ENCODE measurements at places on chromosomes 2 and 18.
A peak's percentile ranks its signal among the peaks of the same experiment; 100 is the strongest.

DNA sequence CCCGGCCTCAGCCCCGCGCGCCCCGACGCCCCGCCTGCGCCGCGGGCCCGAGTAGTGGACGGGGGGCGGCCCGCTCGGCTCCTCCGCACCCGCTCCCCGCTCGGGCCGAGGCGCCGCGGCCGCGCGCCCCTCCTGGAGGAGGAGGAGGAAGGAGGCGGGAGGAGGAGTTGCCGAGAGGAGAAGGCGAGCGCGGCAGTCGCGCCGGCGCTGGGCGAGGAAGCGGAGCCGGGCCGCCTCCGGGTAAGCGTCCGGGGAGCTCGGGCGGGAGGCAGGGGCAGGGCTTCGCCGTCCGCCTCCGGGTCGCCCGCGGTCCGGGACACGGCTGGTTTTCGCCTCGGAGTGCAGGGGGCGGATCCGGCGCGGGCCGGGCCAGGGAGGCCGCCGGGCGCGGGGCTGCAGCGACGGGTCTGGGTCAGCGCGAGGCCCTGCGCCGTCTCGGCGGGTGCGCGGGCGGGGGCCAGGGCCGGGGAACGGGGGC lies at the start of gene SOCS6:
Gene SOCS6, plus strand, starts transcription at position 195 of the 478 bp plus-strand sequence. CDS start 35,624 bp downstream, outside the sequence.
- peak; percentile 50 for DNase-seq

DNA sequence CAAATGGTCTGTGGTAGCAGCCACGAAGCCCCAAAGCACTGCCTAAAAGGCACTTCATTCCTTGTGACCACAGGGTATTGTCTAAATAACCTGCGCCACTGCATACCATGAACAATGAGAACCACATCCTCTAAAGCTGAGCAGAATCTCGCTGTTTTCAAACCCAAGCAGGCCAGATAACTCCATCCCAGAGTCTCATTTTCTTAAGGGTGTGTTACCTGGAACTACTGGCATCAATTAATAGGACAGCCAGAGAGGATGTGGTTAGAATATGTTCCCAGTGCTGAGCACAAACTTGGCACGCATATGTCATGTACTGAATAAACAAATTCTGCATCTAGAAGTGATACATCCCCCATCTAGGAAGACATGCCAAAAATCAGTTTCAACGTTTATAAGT lies 13.0 kb downstream of the VPS4B start:
- no peak for DNase-seq

GRCh38 chr2:73811878-73812277 lies 16.9 kb upstream of the STAMBP start:
- DNase-seq, result no peak

DNA sequence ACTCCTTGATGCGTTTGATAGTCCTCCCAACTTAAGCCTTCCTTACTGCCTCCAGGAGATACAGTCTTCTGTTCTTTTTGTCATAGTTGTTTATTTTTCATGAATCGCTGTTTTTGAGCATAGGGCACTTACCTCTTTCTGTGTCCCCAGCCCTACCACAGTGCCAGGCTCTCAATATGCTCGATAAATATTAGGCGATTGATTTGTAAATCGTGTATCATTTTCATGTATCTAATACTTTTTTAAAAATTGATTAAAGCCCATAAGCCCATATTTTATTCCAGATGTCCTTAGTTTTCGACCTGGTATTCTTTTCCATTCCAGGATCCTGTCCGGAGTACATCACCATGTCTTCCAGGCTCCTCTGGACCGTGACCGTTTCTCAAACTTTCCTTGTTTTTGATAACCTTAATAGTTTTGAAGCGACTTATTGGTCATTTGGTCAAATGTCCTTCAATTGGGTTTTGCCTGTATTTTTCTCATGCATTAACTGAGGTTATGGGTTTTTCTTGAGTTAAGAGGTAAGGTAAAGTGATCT lies 444 bp upstream of the MMADHC start:
- no peak for DNase-seq

GRCh38 chr2:86706935-86707334 lies 13.2 kb upstream of the RMND5A start:
- no peak for DNase-seq

- peak; percentile 69 for DNase-seq
Observed at GRCh38 chr2:233404222-233404621, 49.9 kb downstream of the DGKD start.

- DNase-seq, result no peak
Observed at GRCh38 chr18:44051026-44051425, 629.7 kb upstream of the SETBP1 start.

DNA sequence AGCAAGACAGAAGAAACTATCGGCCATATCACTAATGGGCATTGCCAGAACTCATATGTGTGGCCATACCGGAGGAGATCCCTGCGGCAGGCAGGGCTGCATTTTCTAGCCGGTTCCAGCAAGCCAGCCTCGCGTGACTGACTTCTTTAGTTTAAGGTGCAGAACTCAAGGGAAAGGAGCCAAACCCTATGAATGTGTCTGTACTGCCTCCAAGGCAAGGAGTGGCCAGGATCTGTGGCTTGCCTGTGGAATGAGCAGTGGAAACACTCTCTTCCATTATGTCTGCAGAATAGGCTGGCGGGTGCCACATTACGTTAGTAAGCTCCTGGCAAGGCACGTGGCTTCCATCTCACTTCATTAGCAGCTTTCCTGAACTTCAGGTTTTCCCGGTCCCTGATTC lies 137.6 kb downstream of the ATL2 start:
- no peak for DNase-seq

DNA sequence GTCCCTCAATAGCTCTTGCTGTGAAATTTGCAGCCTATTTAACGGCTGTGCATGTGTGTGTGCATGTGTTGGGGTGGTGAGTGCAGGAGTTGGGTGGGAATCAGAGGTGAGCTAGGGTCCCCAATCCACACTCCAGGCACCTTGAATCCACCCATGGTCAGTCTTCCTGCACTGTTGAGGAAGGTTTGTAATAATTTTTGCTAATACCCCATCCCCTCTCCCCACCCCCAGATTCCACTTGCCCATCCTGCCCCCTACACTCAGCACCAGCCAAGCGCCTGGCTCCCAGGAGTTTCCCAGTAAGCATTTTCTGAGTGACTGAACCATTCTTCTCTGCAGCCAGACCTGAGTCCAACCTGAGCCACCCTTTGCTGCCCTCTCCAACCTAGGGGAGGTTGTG lies 208.4 kb upstream of the RAB12 start:
- no peak for DNase-seq

GRCh38 chr18:78876868-78877267 lies 102.8 kb upstream of the SALL3 start:
- DNase-seq, result no peak

- DNase-seq, result no peak
Observed at GRCh38 chr18:9348079-9348671, 13.6 kb downstream of the TWSG1 start.
